ENCODE measurements at places on chromosomes 13 and 19.
A peak's percentile ranks its signal among the peaks of the same experiment; 100 is the strongest.

GRCh38 chr19:8209462-8210378 lies 550 bp downstream of the CERS4 start:
- DNase-seq, result no peak

DNA sequence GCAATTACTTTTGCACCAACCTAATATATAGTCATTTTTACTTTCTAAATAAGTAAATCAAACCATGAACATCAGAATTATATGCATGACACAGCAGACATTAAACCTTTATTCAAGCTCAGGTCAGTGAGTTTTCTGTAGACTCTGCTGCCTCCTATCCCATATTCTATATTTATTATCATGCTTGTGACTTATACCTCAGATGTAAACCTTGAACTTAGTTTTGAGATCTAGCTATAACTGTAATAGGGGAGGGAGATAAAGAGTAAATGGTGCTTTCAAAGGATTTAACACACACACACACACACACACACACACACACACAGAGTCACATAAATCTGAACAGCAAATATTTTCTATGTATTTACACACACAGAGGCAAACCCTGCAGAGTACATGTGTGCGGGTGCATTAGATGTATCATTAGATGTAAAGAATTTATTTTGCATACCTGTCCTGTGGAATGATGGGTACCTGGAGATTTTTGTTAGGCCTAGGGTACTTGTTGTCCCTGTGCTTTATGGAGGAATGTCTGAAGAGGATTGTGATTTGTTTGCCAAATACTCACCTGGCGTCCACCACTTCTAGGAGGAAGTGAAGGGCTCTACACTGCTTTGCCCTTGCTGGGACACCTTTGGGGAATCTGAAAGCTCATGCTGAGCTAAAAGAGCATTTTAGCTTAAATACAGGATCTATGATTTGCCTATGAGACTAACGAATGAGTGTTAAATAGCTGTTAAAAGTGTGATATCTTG lies 521.9 kb downstream of the KLF5 start:
- DNase-seq, result no peak

DNA sequence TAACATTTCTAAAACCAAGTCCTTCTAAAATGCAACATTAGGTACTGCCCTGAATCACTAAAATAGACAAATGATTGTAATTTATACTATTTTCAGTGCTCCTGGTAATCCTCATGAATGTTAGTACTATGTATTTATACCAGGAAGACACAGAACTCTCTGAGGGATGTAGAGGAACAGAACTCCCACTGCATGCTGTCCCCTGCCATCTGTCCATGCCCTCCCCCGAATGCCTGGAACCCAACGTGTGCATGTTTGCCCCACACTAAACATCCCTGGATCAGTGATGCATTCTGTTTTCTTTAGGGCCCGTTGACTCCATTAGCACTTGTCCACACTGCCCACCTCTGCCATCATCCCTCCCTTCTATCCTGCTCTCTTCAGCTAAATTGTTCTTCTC lies 26.5 kb downstream of the ENOX1 start:
- no peak for DNase-seq

DNA sequence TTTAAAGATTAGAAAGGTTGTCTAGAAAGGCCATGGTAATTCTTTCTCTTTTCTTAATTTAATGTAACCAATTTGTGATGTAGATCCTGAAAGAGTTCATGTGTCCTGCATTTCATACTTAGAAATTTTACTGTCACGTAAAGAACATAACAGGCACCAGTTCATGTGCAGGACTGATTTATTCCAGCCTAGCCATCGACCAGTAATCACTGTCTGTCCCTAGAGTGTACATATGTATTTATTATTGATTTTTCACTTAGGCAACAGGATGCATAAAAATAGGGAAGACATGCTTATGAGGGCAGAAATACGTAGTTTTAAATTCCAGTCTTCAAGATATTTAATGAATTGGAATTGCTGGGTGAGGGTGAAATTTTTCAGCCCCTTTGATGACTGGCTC lies 37.6 kb downstream of the TDRD12 start:
- DNase-seq, result no peak

DNA sequence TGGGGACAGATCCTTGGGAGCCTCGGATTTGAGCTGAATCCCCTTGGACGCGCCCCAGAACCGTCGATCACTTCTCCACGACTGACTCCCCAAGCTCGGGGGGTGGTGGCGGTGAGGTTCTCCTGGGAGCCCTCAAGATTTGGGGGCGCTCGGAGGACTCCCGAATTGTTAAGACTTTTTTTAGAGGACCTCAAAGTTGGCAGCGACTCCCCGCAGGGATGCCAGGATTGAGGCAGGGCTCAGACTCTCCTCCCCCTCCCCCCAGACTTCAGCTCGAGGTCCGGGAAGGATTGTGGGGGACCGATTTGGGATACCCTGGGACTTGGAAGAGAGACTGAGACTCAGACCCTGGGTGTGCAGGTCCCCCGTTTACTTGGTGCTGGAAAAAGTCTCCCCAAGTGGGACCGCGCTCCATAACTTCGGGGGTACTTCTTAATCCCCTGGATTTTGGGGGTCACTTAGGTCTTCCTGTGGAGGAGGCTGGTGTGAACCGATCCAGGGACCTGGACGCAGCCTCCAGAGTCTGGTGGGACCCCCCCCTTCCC lies 665 bp downstream of the VASP start:
- peak; percentile 60 for DNase-seq

DNA sequence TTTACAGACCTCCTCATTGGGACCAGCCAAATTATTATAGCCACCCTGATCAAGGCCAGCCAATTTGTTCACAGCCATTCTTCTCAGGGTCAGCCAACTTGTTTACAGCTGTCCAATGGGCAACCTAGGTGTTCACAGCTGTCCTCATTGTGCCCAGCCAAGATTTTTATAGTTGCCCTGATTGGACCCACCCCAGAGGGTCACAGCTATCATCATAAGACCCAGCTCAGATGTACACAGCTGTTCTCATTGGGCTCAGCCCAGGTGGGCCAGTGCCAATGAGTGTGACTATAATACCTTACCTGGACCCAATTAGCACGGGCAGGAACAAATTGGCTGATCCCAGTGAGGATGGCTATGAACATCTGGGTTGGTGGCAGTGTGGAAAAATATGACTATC lies 1151.8 kb downstream of the UQCRFS1 start:
- DNase-seq, result no peak

- DNase-seq, result no peak
These were observed 1255.4 kb upstream of the SPRY2 start for GRCh38 chr13:81596224-81596753.

GRCh38 chr19:55131421-55131820 lies 14.0 kb upstream of the PPP1R12C start:
- DNase-seq, result no peak

- DNase-seq, result no peak
These were observed 17.6 kb upstream of the NALCN start for GRCh38 chr13:101433895-101434294.

- DNase-seq, result no peak
These were observed 255.5 kb downstream of the KCTD12 start for GRCh38 chr13:76630629-76631230.

DNA sequence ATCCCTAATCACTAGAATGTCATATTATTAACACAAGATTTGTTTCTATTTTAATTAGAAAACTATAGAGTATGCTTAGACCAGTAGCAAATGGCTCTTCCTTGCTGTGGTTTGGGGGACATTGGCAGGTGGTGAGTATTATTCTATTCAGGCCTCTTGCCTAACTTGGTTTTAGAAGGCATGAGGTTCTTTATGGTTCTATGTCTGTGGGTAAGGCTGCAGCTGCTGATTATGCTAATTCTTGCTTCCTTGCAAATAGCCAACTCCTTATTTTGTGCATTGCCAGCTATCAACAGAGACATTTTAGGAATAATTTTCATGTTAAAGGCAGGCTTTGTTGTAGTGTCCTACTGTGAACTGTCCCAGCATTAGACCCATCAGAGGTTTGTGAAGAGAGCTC lies 1344.9 kb downstream of the UQCRFS1 start:
- no peak for DNase-seq

GRCh38 chr13:105083992-105084391 lies 1451.5 kb downstream of the EFNB2 start:
- DNase-seq, result no peak

DNA sequence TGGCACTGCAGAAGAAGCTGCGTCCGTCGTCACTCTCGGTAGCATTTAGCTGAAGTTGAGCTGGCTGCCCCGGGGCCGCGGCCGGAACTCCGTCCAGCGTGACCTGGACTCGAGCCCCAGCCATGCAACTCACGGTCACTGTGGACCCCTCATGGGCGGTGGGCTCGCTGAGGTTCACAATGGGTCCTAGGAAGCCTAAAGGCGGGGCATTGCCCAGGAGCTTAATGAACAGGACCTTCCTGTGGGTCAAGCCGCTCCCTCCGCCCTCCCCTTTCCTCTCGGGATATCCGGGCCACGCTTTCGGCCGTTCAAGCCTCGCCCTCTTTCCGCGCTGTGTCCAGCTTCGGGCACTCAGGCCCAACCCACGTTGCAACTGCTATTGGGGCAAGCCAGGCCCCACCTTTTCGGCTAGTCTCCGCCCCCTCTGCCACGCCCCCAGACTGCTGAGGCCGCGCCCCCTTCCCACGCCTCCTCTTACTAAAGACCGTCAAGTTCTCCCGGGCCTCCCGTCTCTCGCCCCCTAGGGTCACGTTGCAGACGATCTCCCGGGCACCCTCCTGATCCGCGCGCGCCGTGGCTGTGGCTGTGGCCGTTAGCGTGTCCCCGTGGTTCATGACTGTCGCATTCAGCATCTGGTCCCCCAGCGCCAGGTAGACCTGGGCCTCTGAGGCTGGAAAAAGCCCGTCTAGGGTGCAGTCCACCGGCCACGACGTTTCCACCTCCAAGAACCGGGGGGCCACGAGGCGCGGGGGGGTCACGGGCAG lies 1.4 kb upstream of the RAVER1 start:
- DNase-seq, result peak; percentile 94

- DNase-seq, result peak; percentile 56
These were observed 57.6 kb upstream of the ZNF507 start for GRCh38 chr19:32287811-32288227.

GRCh38 chr19:8257052-8257443 lies 47.9 kb downstream of the CERS4 start:
- DNase-seq, result no peak

- no peak for DNase-seq
These were observed 241.0 kb downstream of the POSTN start for GRCh38 chr13:37357548-37357947.

DNA sequence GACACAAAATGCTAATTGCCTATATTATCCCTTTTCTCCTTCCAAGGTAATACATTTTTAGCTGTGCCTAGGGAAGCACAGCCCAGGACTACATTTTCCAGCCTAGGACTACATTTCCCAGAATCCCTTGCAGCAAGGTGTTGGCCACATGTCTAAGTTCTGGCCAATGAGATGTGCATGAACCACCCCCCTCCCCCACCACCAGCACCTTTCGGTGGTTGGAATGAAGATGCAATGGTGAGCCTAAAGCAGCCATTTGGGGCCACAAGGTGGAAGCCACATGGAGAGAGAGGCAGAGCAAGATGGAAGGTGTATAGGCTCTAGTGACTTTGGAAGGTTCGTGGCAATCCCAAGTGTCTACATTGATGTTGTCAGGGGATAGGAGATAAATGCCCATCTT lies 16.2 kb downstream of the UNC13A start:
- DNase-seq, result no peak

DNA sequence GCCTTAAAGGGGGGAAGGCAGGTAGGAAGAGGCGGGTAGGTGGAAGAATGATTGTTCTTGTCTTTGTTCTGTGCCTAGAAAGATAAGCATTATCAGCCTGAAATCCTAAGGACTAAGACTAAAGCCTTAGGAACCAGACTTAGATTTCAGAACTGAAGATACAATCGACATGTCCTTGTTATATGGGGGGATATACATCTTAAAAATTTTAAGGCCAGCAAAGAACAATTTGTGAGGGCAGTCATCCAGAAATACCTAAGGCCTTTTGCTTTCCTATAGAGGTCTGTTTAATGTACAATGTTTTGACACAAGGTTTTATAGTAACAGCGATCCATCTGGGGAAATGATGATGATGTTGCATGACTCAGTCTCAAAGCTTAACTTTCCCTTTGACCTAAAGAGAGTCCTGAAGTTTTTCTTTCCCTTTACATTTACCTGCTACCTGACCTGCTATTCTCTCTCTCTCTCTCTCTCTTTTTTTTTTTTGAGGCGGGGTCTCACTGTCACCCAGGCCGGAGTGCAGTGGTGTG lies 20.2 kb upstream of the CEACAM6 start:
- no peak for DNase-seq

DNA sequence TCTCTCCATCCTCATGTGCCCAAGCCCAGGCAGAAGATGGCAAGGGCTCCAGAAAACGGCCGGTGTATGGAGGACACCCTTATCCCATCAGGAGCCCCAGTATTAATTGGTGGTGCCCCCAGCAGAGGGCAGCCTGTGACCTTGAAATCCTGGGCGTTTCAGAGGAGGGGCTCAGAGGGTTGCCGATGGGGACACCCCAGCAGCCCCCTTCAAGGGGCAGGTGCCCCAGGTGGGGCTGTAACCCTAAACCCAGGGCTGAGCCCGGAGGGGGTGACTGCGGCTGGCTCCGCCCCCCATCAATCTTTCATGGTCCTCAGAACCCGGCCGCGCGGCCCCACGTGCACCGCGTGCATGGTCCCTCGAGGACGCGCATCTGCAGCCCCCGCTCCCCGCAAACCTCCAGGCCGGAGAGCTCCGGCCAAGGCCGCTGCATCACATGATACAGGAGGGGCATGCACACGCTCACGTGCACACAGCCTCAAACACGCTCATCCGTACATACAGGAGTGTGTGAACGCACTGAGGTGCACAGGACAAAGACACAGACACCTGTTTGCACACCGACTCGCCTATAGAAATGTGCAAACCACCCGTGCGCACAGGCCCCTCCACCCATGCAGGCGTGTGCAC lies 949 bp downstream of the RAB3A start:
- peak; percentile 44 for DNase-seq

DNA sequence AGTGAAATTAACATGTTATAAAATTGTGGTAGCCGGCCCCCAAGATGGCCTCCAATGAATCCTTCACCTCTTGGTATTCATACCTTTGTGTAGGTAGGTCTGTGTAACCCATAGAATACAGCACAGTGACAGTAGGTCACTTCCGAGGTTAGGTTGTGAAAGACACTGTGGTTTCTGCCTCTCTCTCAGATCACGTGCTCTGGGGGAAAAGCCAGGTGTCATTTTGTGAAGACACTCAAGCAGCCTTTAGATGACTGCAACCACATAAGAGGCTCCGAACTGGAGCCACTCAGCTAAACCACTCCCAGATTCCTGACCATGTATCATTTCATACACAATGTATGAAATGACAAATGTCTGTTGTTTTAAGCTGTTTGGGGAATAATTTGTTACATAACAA lies 9.8 kb upstream of the USPL1 start:
- DNase-seq, result no peak

DNA sequence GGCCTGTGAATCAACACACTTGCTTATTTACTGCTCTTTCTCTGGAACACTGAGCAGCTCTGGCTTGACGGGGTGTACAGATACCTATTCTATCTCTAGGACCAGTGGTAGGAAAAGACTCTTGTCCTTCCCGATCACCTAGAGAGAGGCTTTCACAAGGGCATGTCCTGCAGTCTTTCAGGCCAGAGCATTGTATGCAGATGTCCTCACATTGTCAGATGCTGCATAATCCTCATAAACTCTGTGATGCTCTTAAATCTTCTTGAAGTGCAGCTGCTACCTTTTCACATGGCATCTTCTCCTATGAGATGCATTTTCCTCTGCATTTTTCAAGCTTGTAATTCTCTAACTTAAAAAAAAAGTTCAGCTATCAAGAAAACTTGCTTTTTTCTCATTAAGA lies 369.4 kb downstream of the OLFM4 start:
- DNase-seq, result no peak

- DNase-seq, result no peak
These were observed 549.2 kb upstream of the KLF12 start for GRCh38 chr13:74683411-74683810.

Data from left hindlimb (tissue), 1 donor.